Left cardiac atrium (tissue), 4 donors: ENCODE measurements at places on chromosomes 4 and X.

GRCh38 chr4:123435246-123436113, 38.9 kb downstream of the SPRY1 start:
- no peak for DNase-seq

- no peak for DNase-seq
Observed at GRCh38 chr4:113024388-113024787, 25.1 kb upstream of the ANK2 start.

GRCh38 chrX:108029928-108030711, 14.7 kb upstream of the VSIG1 start:
- no peak for DNase-seq

DNA sequence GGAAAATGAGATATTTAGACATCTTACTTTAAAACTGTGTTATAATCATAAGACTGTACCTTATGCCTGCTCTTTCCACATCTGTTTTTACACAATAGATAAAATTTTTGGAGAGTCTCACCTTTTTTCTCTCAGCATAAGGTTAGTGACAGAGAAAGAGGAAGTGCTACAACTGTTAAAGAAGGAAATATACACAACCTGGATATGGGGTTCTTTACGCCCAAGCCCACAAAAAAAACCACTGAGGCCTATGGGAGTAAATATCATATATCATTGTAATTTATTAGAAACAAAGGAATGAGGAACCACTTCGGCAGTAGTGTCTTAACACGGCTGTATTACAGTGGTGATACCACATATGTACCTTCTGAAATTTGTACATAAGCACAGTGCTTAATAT, 265.9 kb upstream of the GK2 start:
- no peak for DNase-seq

GRCh38 chrX:150329282-150329681, 33.8 kb upstream of the MAMLD1 start:
- DNase-seq, result no peak
